ENCODE measurements at places on chromosomes 7 and 10.

DNA sequence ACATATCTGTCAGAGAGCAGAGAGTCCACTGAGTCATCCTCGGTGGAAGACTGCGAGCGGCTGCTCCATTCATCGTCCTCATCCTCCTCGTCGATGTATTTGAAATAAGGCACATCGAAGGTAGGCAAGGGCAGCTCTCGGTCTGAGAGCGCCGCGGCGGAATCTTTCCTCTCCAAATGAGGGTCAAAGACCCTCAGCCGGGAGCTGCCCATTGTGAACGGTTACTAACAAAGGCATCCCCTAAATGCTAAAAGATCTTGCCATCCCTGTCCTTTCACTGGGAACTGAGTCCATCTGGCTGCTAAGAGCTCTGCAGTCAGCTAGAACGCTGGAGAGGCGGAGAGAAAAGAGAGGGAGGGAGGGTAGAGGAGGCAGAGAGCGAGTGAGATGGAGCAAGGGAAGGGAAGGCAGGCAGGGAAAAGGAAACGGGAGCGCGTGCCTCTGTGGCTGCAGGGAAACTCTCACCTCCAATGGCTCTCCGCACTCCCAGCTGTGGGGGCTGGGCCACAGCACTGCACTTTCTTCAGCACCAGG, 163.4 kb downstream of the RAPGEF5 start:
- no peak for DNase-seq

DNA sequence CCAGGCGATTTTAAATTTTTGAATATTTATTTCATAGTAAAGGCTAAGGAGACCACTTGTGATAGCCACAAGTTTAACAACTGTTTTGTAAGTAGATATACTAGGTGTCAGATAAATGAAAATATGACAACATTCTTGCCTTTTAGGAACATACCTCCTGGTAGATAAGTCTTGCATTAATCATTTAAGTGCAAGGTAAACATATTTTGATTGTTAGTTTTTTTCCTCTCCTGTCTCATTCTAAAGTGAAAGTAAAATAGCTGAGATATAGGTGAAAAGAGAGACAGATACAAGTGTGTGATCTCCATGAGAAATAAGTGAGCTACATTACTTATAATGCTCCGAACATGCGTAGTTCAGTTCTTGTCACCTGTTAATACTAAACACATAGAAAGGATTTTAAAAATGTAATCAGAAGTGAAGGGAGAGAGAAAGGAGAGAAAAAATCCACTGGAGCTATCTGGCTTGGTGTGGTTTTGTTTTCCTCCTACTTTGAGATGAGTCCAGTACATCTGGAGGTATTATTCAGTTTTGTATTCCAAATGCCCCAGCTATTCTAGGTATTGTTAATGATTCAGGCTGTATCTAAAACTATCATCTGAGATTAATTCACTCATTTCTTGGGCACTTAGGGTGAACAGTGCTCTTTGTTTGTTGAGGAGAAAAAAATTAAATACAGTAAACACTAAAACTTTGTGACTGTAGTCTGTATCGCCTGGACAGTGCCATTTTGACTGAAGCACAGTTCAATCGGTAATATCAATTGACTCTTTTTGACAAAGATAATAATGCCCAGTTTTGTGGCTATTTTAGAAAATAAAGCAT, 21.2 kb downstream of the GLCCI1 start:
- no peak for DNase-seq

DNA sequence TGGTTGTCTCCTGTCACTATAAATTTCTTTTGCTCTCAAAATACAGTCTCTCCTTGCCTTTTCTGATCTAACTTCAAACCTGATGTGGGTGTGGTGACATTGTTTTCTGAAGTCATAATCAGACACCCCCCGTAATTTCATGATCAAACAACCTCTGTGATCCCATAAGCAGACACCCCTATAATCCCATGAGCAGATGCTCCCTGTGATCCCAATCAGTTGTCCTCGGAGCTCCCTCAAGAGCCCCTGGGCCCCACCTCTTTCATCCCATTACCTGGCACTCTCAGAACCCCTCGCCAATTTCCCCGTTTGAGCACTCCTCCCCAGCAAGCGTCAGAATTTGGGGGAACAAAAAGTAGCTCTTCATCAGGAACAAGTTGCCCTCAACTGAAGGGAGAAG, 246.3 kb upstream of the FZD8 start:
- no peak for DNase-seq

- no peak for DNase-seq
These were observed 4.7 kb upstream of the NRF1 start for GRCh38 chr7:129606803-129607202.

GRCh38 chr10:110860576-110861241, 11.0 kb upstream of the PDCD4 start:
- peak; percentile 49 for DNase-seq

DNA sequence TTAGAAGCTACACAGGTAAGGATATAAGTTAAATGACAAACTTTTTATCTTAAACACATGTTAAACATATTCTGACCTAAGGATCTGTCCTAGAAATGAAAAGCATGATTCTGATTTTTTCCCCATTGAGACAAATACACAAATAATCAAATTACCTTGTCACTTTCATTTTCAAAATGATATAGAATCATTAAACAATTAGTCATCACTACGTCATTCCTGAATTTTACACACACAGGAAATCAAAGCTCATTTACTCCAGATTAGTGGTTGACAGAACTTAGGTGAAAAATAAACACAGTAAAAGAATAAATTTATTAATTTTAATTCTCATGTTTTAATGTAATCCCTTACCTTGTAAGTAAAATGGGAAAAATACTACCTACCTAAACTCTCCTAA, 89.0 kb downstream of the AASS start:
- DNase-seq, result no peak

DNA sequence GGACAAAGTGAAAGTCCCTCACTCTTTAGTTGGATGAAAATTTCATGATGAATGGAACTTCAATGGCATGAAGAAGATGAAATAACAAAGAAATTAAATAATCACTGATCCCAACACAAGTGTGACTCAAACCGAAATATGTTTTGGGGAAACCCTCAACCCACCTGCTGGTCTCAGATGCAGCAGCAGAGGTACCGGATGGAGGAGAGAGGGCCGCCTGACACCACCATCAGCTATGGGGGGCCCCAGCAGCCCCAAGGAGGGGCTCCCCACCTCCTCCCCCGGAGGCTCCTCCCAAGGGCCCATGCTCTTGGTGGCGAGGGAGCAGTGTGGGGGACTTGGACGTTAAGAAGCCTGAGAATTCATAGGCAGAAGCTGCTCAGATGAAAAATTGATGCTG, 137.2 kb upstream of the ADARB2 start:
- DNase-seq, result no peak

DNA sequence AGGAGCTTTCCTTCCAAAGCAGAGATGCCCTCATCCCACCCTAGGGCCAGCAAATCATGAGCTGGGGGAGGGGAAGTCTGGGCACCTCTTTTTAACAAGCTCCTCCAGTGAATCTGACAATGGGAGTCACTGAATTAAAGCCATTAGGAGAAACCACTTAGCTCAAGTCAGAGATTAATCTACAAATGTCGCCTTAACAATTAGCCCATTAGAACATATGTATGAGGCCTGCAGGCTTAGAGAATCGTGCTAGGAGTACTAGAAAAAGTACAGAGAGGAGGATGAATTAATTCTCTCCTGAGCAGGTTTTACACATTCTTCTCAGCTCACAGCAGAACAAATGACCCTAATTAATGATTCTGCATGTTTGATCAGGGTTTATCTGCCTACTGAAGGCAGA, 381.3 kb downstream of the KCNMA1 start:
- DNase-seq, result no peak

DNA sequence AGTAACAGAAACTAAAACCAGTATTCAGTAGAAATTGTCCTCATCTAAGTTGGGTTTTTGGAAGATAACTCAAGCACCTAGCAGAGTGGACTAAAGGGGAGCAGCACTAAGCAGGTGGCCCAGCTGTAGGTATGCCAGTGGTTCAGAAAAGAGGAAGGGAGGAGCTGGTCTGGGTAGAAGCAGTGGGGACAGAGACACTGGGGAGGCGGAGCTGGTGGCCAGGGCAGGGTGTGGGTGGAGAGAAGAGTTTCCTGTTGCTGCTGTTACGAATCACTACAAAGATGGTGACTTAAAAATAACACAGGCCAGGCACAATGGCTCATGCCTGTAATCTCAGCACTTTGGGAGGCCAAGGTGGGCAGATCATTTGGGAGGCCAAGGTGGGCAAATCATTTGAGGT, 136.2 kb downstream of the WDR11 start:
- no peak for DNase-seq

- no peak for DNase-seq
These were observed 22.7 kb downstream of the ARHGAP21 start for GRCh38 chr10:24700948-24701347.

DNA sequence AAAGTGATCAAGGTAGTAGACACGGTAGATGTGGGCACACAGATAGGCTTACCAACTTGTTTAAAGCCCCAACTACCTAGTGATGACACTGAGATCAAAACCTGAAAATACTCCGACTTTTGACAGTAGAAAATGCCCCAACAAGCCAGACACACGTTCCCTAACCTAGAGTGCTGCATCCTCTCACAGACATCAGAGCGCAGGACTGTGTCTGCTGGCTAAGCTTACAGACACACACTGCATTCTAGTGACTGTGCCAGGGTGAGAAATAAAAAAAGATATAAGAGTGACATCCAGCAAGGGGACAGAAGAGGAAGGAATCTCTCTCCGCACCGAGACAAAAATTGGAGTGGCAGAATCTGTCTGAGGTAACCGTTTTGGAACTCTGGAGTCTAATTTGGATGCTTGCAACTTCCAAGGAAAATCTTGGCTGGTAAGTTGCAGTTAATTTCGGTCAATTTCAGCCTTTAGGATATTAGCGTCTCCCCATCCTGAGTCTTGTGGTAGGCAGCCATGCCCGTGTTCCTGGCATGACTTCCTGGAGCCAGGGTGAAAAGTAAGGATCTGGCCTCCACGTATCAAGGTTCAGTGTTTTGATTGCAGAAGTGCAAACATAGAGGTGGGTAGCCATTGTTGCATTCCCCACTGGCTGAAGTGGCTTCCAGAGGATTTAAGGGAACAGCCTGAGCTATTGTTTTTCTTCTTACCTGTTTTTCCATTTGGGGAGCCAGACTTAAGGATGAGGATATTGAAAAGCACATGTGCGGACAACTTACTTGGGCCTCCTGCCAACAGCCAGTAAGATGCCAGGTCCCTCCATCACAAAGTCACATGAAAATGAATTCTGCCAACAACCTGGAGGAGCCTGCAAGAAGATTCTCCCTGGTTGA, 124.1 kb downstream of the SMURF1 start:
- DNase-seq, result no peak

- no peak for DNase-seq
These were observed 42.9 kb downstream of the XRCC2 start for GRCh38 chr7:152633072-152633471.

DNA sequence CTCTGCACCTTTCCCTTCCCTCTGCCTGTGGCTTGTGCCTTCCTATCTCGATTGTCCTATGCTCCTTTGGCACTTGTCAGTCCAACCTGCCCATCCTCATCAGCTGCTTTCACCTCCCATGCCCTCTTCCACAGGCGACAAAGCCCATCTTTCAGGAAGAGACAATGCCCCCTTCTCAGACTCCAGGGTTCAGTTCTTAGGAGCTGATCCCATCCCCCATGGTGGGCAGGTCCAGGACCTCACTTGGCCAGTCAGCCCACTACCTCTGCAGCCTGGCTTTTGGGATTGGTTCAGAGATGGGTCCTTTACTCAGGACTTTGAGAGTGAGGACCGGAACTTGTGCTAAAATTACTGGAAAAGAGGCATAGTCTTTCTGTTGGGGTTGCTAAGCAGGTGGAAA, 74.0 kb upstream of the NANOS1 start:
- DNase-seq, result no peak

DNA sequence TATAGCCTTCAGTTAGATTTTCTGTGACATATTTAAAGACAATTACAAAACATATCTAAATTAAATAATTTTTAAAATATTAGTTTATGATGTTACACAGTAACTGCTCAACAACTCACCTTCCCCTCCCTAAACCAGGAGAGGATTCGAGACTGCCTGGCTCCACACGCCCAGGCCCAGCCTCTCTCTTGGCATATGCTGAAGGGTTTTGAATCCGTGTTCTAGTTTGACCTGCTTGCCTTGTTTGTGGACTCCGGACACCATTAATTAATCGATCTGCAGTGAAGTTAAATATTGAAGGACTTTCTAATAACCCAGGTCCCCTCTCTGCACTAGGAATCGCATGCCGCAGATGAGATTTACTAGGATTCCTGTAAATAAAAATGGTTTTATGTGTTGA, 106.6 kb downstream of the LARP4B start:
- DNase-seq, result no peak

- DNase-seq, result peak; percentile 90
These were observed 30.9 kb upstream of the FAM133B start for GRCh38 chr7:92621026-92621540.

DNA sequence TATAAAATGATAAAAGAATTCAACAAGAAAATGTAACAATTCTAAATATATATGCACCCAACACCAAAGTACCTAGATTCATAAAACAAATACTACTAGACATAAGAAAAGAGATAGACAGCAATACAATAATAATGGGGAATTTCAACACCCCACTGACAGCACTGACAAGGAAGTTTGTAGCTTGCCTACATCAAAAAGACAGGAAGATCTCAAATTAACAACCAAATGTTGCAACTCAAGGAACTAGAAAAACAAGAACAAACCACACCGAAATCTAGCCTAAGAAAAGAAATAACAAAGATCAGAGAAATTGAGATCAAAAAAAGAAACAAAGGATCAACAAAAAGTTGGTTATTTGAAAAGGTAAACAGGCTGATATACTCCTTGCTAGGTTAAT, 36.5 kb upstream of the TNKS2 start:
- DNase-seq, result no peak

DNA sequence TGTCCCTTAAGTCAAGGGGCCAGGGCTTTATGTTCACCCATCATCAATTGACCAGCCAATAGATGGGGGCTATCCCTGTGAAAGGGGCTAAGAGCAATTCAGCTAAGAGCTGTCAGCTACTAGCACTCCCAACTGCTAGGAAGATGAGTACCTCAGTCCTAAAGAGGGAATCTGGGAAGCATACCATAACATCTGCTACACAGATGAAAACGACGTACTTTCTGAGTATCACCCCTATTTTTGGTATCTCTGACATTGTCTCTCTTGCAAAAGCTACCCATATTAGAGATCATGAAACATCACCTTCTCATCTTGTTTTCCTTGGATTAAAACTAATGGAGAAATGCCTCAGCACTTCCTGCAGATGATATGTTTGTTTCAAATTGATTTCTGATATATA, 7.5 kb upstream of the SMNDC1 start:
- DNase-seq, result no peak

GRCh38 chr10:88892222-88892967, 12.3 kb downstream of the STAMBPL1 start:
- DNase-seq, result no peak

- no peak for DNase-seq
These were observed 200.8 kb upstream of the NEBL start for GRCh38 chr10:21097926-21098355.
